ENCODE measurements at places on chromosomes 12 and 14.
A peak's percentile ranks its signal among the peaks of the same experiment; 100 is the strongest.

DNA sequence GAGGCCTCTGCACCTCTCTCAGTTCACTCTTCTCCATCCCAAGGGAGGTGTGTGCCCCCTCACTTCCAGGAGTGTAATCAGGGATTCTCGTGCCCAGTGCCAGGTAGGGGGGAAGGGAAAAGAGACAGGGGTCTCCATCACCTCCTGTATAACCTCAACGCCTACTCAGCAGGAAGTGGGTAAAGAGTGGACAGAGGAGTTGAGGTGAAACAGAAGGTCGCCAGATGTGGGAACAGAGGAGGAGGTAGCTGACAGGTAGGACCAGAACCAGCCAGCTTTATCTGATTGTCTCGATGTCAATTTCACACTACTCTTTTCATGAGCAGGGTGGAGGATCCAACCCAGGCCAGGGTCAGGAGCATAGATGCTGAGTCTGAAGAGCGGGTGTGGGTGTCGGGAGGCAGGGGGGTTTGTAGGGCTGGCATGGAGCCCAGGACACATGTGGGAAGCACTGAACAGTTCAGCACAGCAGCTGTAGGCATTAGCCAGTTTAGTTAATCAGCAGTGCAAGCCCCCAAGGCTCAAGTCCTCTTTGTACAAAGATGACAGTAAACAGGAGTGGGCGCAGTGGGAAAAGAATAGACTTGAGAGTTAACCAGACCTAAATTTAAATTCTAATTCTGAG lies 213.5 kb downstream of the PELI2 start:
- no peak for DNase-seq

GRCh38 chr12:48110691-48111311 lies 4.9 kb upstream of the SENP1 start:
- no peak for DNase-seq

DNA sequence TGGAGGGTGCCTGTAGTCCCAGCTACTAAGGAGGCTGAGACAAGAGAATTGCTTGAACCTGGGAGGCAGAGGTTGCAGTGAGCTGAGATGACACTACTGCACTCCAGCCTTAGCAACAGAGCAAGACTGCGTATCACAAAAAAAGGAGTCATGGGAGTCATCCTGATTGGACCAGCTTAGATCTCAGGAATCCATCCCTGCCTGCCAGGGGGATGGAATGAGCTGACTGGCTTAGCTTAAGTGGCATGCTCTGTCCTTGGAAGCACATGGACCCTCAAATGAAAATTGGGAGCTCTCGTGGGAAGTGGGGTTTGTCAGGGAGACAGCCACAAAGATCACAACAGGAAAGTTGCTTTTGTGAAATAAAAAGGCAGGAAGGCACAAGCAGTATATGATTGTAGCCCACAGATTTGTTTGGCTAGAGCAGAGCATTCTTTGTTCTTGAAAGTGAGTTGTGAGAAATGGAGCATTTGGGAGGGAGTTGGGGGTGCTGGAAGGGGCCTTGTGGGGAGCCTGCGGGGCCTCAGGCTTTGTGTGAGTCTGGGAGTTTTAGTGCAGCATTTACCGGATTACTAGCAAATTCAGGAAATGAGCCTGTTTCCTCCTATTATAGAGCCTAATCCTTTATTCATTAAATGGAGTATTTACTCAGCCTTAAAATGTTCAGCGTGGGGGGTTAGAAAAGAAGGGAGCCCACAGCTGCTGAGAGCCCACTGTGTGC lies 30.7 kb downstream of the DGLUCY start:
- no peak for DNase-seq

DNA sequence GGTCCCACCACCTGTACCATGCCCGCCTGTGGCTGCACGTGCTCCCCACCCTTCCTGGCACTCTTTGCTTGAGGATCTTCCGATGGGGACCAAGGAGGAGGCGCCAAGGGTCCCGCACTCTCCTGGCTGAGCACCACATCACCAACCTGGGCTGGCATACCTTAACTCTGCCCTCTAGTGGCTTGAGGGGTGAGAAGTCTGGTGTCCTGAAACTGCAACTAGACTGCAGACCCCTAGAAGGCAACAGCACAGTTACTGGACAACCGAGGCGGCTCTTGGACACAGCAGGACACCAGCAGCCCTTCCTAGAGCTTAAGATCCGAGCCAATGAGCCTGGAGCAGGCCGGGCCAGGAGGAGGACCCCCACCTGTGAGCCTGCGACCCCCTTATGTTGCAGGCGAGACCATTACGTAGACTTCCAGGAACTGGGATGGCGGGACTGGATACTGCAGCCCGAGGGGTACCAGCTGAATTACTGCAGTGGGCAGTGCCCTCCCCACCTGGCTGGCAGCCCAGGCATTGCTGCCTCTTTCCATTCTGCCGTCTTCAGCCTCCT lies 1.1 kb downstream of the INHBE start:
- DNase-seq: no peak

GRCh38 chr12:105443802-105444652 lies 113.5 kb downstream of the C12orf75 start:
- no peak for DNase-seq

DNA sequence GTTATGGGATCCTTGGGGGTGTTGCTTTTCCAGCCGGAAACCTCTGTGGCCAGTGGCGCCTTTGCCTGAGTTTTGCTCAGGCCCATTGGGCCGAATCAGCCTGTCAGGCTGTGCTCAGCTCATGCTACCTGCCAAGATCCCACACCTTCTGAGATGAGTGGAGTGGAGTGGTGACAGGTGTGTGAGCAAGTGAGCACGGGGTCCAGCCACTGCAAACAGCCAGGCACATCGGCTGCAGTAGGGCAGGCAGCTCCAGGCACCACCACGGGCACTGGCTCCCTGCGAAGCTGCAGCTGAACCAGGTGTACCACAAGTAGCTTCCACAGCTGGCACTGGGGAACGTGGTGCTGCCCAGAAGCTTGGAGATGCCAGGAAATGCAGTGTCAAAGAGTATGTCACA lies 21.1 kb upstream of the WDR89 start:
- no peak for DNase-seq

- no peak for DNase-seq
Observed at GRCh38 chr12:110345176-110345661, 58.3 kb downstream of the ANAPC7 start.

DNA sequence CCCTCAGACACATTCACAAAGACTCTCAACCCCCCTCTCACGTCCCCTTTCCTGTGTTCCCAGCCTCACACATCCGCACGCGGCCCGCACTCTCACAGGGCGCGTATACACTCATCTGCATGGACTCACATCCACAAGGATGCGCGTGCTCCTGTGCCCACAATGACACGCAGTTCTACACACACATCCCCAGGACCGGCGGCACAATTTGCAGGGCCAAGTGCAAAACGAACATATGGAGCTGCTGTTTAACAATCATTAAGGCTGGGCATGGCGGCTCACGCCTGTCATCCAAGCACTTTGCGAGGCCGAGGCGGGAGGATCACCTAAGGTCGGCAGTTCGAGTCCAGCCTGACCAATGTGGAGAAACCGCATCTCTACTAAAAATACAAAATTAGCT lies 36.4 kb upstream of the EML1 start:
- DNase-seq: peak; percentile 59

DNA sequence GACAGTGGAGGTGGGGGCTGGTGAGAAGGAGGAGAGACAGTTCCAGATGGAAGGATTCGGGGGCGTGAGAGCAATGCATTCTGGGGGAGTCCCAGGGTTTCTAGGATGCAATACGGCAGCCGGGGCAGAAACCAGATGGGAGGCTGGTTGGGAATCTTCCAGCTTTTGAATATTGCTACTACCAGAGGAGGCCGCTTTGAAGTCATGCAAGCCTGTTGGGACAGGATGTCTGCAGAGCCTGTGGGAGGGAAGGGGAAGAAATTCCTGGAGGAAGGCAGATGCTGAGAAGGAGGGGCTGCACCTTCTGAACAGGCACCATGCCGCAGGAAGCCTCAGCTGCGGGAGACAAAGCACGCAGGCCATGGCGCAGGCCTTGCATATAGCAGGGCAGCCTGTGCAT lies 105.4 kb downstream of the APAF1 start:
- DNase-seq: no peak

DNA sequence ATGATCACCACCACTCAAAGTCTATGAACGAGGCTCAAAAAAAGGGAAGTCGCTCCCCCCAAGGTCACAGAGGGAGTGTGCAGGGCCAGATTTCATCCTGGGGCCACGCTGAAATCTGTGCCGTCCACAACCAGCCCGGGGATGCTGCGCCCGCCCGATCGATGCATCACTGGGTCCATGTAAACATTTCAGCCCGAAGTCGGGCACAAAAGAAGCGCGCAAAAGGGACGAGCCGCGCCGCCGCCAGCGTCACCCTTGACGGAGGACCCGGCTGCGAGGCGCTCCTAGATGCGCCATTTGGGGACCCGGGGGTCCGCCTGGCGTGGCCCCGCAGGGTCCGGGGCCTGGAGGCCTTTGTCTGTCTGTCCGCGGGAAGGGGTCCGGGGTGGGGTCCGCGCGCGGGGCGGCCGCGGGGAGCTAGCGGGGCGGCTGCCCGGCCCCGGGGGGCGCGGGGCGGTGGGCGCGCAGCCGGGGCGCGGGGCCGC lies 503 bp downstream of the FBXO21 start:
- no peak for DNase-seq

DNA sequence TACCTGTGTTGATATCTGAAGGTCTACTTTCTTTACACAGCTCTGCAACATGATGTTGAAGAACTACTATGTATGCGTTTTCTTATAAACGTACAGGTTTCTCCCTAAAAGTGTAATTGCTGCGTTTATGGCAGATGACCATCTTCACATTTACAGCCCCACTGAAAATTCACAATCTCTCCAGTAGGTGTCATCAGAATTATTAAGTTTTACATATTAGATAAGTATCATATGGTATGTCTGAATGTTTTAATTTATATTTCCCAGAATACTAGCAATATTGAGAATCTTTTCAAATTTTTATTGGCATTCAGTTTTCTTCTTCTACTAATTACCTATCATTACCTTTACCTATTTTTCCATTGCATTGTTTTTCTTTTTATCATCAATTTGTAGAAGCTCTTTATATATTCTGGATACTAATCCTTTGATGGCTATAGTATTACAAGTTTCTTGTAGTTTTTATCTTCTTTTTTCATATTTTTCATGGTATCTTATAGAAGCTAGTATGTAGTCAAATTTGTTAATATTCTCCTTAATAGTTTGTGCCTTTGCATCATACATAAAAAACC lies 123.5 kb downstream of the CAPZA3 start:
- no peak for DNase-seq

DNA sequence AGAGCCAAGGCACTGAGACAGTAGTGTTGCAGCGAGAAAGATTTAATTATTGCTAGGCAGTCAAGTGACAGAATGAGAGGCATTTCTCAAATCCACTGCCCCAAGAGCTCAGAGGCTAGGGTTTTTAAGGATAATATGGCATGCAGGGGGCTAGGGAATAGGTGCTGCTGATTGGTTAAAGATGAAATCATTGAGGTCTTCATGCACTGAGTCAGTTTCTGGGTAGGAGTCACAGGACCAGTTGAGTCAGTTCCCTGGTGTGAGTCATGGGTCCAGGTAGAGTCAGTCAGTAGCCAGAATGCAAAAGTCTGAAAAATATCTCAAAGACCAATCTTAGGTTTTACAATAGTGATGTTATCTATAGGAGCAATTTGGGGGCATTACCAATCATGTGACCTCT lies 323.8 kb downstream of the RGS6 start:
- no peak for DNase-seq

GRCh38 chr14:96231526-96232130 lies 24.4 kb upstream of the BDKRB1 start:
- DNase-seq: no peak

DNA sequence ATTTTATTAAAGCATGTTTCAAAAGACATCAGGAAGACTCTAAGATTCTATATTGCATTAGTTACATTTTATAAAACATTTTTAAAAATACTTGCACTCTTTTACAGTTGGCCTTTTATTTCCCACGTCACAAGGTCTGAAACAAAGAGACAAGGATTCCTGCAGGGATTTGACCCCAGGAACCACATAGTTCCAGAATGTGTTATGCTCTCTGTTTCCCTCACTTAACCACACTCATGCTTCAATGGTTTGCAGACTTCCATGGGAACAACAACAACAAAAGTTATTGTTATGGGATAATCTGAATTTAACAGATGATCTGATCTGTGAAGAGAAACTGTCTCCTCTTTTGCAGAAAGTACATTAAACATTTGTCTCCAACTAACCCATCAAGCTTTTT lies 104.3 kb upstream of the PPFIA2 start:
- DNase-seq: no peak

GRCh38 chr12:67741270-67741669 lies 92.7 kb downstream of the DYRK2 start:
- DNase-seq: no peak

- DNase-seq: no peak
Observed at GRCh38 chr14:99064262-99064954, 207.6 kb downstream of the BCL11B start.

DNA sequence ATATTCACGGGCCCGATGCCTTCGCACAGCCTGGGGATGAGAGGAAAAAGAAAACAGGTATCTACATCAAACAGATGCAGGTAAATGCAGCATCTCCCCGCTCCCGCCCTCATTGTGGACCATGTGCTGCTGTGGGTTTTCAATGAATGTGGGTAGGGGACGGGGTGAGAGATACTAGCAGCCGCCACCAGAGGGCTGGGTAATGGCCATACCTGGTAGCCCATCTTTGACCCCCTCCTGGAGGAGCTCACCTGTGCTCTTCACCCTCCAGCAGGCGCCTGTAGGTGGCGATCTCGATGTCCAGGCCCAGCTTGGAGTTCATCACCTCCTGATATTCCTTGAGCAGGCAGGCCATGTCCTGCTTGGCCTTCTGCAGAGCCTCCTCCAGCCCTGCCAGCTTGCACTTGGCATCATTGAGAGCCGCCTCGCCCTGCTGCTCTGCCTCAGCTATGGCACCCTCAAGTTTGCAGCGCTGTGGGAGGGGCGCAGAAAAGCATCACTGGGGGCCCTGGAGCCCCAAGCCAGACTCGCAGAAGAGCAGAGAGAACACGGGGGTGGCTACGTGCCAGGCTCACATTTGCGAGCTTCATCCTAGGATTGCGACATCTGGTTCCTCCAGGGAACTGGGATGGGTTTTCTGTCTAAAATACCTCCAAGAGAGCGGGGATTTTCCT lies 10.2 kb downstream of the KRT82 start:
- DNase-seq: peak; percentile 76
